Osteocyte (in vitro differentiated cells): ENCODE measurements at places on chromosomes 6 and 20.

DNA sequence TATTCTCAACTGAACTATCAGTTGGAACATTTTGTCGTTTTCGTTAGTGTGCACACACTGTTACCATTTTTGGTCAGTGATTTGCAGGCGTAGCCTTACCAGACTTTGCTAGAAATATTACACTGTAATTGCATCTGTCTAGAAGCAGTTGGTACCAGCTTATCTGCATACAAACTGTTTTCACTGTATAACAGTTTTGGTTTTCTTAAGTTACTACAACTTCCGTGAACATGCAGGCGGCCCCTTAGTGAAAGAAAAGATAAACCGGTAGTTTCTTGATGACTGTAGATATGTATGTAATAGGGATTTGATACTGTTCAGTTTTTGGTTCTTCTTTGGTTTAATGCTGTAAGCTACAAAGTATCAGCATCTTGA lies 1.3 kb downstream of the DSTN start:
- DNase-seq: no peak

DNA sequence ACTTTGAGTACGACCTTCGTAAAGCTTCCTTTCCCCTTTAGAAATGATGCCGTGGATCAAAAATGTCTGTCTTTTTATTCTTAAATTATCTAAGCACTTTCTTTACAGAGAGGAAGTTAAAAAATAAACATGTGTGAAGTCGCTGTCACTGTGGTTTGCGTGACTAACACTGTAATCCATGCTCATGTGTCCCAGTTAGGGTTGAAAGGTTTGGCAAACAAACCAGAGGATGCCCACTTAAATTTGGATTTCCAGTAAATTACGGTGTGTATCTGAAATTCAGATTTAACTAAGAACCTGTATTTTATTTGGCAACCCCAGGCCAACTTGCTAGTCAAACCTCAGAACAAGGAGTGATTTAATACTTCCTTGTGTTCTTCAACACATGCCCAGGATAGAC lies 21.1 kb downstream of the HLA-DRB1 start:
- no peak for DNase-seq

DNA sequence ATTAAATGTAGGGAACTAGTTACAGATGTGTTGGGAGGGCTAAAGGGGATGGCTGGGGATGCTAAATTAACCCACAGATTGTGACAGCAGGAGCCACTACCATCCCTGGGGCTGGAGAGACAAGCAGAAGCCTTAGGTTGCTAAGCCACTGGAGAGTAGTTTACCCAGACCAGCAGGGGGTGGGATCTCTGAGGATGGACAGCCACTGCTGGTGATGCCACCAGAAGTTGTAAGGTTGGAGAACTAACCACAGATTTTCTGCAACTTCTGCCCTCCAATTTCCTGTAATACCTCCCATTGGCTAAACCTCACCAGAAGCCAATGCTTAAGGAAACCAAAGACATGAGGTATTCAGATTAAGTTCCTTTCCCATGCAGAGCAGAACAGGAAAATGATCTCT lies 139.6 kb upstream of the NOX3 start:
- DNase-seq: no peak

GRCh38 chr6:87407561-87407900 lies 241 bp upstream of the CFAP206 start:
- DNase-seq: no peak

DNA sequence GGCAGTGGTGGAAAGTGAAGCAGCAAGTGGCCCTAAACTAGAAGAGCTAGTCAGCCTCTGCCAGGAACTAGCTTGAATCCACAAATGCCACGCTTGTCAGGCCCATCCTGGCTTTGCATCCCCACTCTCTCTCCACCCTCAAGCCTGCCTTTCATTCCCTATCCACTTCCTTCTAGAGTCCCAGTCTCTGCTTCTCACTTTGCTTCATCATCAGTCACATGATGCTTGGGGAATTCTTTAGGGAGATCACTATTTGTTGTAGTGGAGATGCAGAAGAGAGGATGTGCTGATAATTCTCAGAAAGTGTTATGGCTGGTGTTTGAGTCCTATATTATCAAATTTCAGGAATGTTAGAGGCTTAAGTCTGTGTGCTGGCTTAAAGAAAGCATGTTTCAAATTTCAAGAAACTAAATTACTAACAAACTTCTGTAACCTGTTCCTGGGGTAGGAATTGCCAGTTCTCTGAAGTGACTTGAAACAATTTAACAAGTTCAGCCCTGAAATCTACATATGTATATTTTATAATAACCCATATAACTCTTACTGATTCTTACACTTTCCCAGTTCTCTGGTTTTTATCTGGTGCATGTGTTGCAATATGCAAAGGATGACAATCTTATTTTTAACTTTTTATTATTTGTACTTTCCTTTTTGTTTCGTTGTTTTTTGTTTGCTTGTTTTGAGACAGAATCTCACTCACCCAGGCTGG lies 7.5 kb downstream of the TRIM39 start:
- DNase-seq: no peak

DNA sequence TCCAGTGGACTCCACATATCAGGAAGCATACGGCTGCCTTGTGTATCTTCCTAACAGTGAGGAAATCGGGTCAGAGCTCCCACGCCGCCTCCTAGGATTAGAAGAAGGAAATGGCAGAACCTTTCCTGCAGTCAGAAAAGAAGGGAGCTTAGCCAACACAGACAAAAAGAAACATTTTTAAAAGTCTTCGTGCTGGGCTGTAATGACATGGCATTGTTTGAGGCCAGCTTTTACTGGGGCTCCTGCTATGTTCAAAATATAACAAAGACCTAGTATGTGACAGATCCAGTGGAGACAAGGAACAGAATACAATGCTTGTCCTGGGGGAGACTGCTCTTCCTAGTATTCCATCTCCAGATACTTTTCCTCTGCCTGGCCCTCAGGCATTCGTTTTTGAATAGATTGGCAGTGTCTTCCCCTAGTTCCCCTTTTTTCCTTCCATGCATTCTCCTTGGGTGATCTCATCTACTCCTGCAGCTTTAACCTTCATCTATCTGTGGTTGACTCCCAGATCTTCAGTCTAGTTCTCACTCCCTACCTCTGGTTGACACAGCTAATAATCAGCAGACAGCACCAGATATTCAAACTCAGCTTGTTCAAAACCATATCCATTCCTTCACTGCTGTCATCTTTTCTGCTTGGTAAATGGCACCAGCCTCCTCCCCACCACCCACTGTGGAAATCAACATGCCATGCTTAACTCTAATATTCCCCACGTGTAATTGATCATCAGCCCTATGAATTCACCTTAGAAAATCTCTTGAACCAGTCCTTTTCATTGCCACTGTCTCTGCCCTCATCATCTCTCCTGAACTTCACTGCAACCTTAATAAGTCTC lies 94.5 kb upstream of the VSTM2L start:
- DNase-seq: no peak

- no peak for DNase-seq
Measured at GRCh38 chr6:29558439-29559079, 973 bp downstream of the UBD start.

DNA sequence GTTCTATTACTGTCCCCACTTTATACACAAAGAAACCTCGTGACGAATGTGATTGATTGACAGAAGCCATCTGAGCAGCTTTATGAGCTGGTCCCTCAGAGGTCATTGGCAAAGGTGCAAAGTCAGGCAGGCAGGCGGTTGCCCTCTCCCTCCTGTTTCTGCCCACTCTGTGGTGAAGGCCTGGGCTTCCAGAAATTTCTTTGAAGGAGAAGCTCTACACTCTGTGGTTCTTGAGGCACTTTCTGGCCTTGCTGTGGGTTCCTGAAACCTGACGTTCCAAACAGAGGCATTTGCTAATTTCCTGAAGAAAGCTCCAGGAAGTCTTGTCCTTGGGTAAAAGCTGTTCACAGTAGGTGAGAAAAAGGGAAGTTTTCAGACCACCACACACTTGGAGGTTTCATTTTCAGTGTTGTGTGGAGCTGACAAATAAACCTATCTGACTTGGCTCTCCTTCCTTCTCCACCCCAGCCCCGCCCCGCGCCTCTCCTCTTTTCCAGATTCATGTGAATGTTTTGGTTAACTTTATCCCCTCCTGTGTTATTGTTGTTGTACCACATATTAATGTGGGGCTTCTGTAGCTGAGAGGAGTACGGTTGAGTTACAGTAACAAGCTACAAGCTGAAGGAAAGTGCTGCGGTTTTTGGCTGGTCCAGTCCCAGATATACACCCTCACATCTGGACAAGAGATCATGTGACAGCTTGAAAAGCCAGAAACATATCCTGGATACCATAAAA lies 274.1 kb downstream of the CLIC5 start:
- no peak for DNase-seq

GRCh38 chr20:32518593-32519380 lies 66.3 kb downstream of the NOL4L start:
- DNase-seq: no peak

DNA sequence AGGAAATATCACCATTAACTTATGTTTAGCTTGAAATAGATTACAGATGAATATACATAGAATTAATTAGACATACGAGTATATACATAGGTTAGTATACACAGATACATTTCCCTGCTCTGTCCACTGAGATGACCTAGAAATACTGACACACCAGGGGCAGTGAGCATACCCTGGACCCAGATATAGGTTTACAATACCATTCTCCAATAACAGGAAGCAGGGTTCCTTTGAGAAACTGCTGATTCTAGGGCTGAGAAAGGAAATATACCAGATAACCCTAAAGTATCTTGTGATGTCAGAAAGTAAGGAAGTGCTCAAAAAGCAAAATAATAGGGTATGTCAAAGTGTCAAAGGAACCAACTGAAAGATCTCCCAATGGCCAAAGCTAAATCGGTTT lies 322.5 kb downstream of the HAO1 start:
- DNase-seq: no peak

DNA sequence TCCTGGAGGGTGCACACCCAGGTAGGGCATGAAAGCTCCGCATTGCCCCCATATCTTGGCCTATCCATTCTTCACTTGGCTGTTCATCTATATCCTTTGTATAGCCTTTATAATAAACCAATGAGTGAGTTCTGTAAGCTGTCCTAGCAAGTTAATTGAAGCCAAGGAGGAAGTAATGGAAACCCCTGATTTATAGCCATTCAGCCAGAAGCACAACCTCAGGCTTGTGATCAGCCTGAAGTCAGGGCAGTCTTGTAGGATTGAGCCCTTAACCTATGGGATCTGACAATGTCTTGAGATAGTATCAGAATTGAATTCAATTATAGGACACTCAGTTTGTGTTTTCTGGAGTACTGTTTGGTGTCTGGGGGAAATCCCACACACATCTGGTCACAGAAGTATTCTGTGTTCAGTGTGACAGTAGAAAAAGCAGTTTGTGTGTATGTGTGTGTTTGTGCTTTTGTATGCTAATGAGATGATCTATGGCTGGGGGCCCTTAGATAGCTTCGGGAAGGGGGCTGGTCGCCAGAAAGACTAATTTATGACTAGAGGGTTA lies 5.7 kb downstream of the NT5E start:
- DNase-seq: no peak

- no peak for DNase-seq
Measured at GRCh38 chr6:141488488-141488887, 644.2 kb upstream of the GJE1 start.

DNA sequence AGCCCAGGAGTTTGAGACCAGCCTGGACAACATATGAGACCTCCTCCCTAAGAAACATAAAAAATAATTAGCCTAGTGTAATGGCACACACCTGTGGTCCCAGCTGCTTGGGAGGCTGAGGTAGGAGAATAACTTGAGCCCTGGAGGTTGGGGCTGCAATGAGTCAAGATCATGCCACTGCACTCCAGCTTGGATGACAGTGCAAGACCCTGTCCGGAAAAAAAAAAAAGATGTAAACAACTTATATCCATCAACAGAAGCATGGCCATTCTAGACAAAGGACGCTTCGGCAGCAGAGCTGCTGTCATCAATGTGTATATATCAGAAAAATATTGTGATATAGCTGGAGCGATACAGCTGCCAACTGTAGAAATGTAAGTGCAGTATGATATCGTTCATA lies 59.6 kb upstream of the ARID1B start:
- no peak for DNase-seq

- DNase-seq: peak; percentile 83
Measured at GRCh38 chr20:58712806-58713731, 20.5 kb downstream of the NPEPL1 start.

DNA sequence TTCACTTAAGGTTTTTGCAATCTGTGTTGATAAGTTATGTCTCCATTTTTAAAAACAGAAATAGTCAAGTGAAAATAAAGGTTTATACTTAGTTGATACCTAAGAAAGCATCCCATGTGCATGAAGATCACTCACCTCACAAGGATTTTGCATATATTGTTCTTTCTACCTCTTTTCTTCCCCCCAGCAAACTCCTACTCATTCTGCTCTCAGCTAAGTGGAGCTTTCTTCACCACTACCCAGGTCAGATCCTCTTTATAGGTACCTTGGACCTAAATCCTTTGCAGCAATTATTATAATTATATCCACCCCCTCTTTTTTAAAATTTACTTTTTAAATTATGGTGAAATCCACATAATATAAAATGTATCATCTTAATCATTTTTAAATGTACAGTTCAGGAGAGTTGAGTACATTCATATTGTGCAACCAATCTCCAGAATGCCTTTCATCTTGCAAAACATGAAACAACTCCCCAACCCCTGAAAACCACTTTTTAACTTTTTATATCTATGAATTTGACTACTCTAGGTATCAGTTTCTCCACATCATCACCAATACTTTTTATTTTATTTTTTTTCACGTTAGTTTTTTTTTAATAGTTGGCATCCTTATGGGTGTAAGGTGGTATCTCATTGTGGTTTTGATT lies 9.3 kb upstream of the BACH2 start:
- DNase-seq: no peak

DNA sequence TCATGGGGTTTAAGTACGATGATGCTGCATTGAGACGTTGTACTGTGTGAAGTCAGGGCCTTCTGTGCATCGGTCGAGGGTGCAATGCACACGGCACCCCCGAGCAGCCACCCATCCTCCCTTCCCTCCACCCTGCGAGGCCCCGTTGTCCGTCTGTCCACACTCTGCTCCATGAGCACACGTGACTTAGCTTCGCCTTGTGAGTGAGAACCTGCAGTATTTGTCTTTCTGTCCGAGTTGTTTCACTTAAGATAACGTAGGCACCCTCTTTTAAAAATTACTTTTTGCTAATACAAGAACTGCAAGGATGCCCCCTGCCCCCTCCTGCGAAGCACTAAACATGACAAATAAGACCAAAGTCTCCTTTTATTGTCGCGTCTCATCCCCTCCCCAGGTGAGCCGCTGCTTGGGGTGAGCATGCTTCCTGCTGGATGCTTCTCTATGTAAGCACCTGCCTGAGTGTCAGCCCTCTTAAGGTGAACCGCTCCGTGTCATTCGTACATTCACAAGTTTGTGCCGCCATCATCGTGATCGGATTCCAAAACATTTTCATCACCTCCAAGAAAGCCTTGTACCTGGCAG lies 3.6 kb upstream of the RBBP8NL start:
- no peak for DNase-seq

DNA sequence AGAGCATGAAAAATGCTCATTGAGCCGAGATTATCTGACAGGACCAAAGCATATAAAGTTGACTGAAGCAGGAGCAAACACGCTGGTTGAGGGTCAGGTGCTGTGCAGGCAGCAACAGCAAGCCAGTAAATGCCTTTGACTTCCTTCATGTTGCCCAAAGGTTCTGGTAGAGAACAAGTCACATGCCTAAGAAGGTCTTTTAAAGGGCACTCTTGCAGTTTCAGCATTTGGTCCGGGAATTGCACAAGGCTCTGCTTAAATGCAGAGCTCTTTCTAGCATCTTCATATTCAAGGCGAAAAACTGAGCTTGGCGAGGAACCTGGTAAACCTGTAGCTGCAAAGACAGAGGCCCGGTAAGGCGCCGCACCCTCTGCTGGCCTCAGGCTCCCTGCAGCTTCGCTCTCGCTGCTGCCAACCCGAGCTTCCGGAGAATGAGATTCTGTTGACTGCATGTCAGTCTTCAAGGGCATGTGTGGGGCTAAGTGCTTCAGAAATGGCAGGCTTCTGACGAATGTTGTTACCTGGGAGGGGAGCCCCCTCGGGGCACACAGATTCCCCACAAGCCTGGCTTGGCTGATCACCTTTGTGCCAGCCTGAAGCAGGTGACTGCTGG lies 205.2 kb downstream of the KIF16B start:
- DNase-seq: no peak
